ENCODE measurements at places on chromosomes 4 and X. TPM values are rescaled to one million over a fixed set of nuclear protein-coding genes. Genes with fewer than 3 reads are reported as not detected.

The ADAMTS3 gene
- polyA plus RNA-seq, result 0.79 TPM

The PITX2 gene
- not detected for polyA plus RNA-seq

The COX7B gene
- 348 TPM for polyA plus RNA-seq

The DCAF4L1 gene
- 0.25 TPM for polyA plus RNA-seq

Data from aorta (tissue), 5 donors.